ENCODE measurements at places on chromosomes 12 and 14. TPM values are rescaled to one million over a fixed set of nuclear protein-coding genes. Genes with fewer than 3 reads are reported as not detected.

The CSRP2 gene
- 0.33 TPM for total RNA-seq

The EML1 gene
- 1.3 TPM for total RNA-seq

The ANO2 gene
- not detected for total RNA-seq

The TAS2R19 gene
- 0.88 TPM for total RNA-seq

The GPR135 gene
- total RNA-seq: 0.73 TPM

The C12orf54 gene
- not detected for total RNA-seq

The TTC5 gene
- 33.2 TPM for total RNA-seq

The FAM90A1 gene
- not detected for total RNA-seq

The SYCP3 gene
- total RNA-seq: 0.27 TPM

The BCL2L14 gene
- 0.22 TPM for total RNA-seq

The PPP1R1A gene
- total RNA-seq: not detected

The FZD10 gene
- total RNA-seq: not detected

The IFI27L2 gene
- total RNA-seq: 55.9 TPM

The POTEG gene
- not detected for total RNA-seq

The CLEC4A gene
- 1.1 TPM for total RNA-seq

The GALNT6 gene
- 13.5 TPM for total RNA-seq

The ATL1 gene
- 1.3 TPM for total RNA-seq

The TPH2 gene
- total RNA-seq: not detected

The NANOG gene
- not detected for total RNA-seq

The CPNE6 gene
- not detected for total RNA-seq

The STAC3 gene
- total RNA-seq: 0.96 TPM

The STYK1 gene
- total RNA-seq: 2.1 TPM

The TMEM30B gene
- 1.9 TPM for total RNA-seq

The SLC10A1 gene
- total RNA-seq: not detected

The CFAP73 gene
- 0.33 TPM for total RNA-seq

The TAS2R7 gene
- total RNA-seq: not detected

The LRP1-AS gene
- not detected for total RNA-seq

The SAMD15 gene
- 0.83 TPM for total RNA-seq

The PZP gene
- not detected for total RNA-seq

The KRT2 gene
- not detected for total RNA-seq

The CCDC60 gene
- total RNA-seq: not detected

The HOXC12 gene
- not detected for total RNA-seq

The RTL1 gene
- total RNA-seq: not detected

The RERG gene
- not detected for total RNA-seq

The OR11H6 gene
- not detected for total RNA-seq

The SYNE3 gene
- 37.6 TPM for total RNA-seq

The MMP14 gene
- total RNA-seq: 1.4 TPM

The PCK2 gene
- total RNA-seq: 88.3 TPM

The TGM1 gene
- 3.7 TPM for total RNA-seq

The LRRC9 gene
- total RNA-seq: not detected

The FGF6 gene
- total RNA-seq: not detected

The NCOR2 gene
- total RNA-seq: 97.4 TPM

The SLCO1B1 gene
- total RNA-seq: not detected

The PTCSC3 gene
- total RNA-seq: not detected

The GALNT4 gene
- total RNA-seq: 6.5 TPM

The FAM234B gene
- 5.2 TPM for total RNA-seq

The TAS2R46 gene
- total RNA-seq: 0.93 TPM

The MYH6 gene
- 0.09 TPM for total RNA-seq

The PRB3 gene
- total RNA-seq: not detected

The OASL gene
- 4.3 TPM for total RNA-seq

The ABHD12B gene
- total RNA-seq: not detected

The C14orf180 gene
- not detected for total RNA-seq

The FOXG1 gene
- total RNA-seq: not detected

The DERA gene
- total RNA-seq: 25.2 TPM

The FAIM2 gene
- total RNA-seq: 0.44 TPM

The TROAP gene
- 35.0 TPM for total RNA-seq
